Activated T-cell treated with anti-CD3 and anti-CD28 coated beads, Interleukin-2, amount 50 U/mL, for 1 hour (primary cell): ENCODE measurements at places on chromosomes 16 and 17.
A peak's percentile ranks its signal among the peaks of the same experiment; 100 is the strongest.

DNA sequence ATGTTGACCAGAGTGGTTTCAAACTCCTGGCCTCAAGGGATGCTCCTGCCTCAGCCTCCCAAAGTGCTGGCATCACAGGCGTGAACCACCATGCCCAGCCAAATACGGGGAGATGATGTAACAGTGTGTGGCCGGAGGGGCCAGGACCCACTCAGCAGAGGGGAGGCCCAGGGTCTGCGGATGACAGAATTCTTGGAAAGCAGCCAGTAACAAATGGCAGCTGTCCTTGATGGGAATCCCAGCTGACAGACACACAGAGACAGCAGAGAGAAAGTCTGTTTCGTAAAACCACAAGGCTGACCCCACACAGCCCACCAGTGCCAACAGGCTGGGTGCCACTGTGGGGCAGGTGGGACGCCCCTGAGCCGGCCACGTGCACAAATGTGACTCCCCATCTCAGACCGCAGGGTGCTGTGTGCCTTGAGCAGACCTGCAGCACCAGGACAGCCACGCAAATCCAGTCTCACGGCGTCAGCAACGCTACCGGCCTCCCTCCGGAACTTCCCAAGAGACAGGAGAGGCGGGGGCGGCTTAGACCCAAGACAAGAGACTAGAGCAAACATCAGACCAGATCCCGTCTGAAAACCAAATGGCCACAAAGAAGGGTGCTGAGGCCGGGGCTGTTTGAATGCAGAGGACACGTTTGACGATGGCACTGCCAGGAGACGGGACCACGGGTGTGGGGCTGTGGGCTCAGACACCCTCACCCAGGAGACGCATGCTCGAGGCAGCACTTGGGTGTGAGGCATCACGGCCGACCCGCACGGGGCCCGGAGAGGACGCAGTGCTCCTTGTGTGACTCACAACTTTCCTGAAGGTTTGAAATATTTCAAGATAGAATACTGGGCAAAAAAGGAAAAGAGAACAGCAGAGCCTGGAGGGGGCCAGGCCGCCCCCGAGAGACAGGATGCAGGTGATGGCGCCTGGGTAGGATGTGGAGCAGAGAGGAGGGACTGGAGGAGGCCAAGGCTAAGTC, 24.6 kb downstream of the CTU2 start:
- DNase-seq, result no peak

DNA sequence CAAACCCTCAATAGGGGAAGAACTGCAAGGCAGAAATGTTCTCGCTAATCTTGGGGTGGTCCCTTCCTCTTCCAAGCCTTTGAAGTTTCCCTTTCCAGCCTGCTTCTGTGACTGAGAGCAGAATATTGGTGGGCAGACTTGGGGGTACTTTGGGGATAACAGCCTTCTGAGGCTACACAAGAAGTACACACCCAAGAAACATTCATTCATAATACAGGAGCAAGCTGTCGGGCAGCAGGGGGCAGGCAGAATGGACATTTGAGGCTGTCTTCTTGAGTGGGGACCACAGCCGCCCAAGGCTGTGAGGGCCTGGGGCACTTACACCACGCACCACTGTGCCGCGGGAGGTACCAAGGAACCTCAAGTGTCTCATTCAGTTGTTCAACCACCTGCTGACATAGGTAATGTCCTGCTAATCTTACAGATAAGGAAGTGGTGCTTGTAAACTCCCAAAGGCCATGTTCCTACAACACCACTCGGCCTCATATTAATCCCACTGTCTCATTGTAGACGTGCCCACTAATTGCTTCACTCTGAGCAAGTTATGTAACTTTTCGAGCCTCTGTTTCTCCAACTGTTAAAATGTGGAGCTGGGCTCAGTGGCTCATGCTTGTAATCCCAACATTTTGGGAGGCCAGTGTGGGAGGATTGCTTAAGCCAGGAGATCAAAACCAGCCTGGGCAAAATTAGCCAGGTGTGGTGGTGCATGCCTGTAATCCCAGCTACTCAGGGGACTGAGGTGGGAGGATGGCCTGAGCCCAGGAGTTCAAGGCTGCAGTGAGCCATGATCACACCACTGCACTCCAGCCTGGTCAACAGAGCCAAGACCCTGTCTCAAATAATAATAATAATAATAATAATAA, 2.5 kb upstream of the MRPS23 start:
- DNase-seq, result no peak

DNA sequence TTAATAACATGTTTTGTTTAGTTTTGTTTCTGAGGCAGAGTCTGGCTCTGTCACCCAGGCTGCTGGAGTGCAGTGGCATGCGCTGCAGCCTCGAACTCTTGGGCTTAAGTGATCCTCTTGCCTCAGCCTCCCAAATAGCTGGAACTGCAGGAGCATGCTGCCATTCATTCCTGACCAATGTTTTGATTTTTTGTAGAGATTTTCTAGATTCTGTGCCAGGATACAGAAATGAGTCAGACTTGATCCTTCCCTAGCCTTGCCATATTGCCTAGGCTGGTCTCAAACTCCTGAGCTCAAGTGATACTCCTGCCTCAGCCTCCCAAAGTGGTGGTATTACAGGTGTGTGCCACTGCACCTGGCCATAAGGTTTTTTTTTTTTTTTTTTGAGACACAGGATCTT, 17.7 kb downstream of the TAOK1 start:
- DNase-seq, result no peak

DNA sequence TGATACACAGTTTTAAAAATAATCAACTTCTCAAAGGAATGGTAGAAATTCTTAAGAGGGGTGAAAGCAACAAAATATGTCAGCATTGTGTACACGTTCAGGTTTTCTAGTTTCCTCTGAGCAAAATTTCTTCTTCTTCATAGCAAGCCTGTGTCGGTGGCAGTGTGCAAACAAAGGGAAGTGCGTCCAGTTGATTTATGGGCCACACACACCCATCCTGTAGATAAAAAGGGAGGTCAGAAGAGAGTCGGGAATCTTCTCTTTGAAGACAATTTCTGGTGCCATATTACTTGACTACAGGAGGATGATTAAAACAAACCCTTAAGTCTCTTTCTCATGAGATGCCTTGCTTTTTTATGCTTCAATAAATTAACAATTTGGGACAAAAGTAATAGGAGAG, 484.1 kb upstream of the SALL1 start:
- DNase-seq, result no peak

DNA sequence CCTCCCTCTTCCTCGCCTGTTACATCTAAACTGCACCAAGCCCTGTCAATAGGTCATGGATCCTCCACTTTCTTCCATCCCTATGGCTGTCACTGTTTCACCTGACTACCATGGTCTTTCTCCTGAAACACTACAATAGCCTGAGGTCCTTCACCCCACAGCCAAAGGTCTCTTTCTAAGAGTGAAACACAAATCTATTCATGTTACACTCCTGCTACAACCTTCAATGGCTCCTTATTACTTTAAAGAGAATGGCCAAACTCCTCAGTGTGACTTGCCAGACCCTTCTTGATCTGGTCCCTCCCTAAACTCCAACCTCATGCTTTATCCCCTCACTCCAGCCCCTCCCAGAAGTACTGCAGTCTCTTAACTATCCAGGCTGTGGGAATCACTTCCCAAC, 618 bp upstream of the PIK3R6 start:
- no peak for DNase-seq

DNA sequence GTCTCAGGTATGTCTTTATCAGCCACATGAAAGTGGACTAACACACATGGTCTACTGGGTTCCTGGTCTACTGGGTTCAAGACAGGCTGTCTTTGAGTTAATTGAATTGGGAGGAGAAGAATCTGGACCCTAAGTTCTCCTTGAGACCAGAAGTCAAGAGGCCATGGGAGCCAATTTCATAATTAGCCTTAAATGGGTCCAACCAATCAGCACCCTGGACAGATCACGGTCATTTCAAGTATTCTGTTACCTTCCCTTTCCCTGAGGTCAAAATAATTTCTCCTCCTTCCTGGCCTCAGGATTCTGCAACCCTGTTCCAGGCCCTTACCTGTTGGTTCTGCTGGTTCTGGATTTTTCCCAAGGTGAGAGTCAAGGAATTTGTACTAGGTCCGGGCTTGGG, 23.8 kb downstream of the OSBPL7 start:
- no peak for DNase-seq

- DNase-seq, result no peak
Measured at GRCh38 chr17:7289256-7290032, 5.0 kb downstream of the YBX2 start.

DNA sequence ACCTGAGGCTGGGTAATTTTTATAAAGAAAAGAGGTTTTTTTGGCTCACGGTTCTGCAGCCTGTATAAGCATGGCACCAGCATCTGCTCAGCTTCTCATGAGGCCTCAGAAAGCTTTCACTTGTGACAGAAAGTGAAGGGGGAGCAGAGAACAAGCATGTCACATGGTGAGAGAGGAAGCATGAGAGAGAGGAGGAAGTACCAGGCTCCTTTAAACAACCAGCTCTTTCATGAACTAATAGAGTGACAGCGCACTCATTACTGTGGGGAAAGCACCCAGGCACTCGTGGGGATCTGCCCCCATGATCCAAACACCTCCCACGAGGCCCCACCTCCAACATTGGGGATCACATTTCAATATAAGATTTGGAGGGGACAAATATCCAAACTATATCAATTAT, 86.8 kb downstream of the USP32 start:
- DNase-seq, result no peak

DNA sequence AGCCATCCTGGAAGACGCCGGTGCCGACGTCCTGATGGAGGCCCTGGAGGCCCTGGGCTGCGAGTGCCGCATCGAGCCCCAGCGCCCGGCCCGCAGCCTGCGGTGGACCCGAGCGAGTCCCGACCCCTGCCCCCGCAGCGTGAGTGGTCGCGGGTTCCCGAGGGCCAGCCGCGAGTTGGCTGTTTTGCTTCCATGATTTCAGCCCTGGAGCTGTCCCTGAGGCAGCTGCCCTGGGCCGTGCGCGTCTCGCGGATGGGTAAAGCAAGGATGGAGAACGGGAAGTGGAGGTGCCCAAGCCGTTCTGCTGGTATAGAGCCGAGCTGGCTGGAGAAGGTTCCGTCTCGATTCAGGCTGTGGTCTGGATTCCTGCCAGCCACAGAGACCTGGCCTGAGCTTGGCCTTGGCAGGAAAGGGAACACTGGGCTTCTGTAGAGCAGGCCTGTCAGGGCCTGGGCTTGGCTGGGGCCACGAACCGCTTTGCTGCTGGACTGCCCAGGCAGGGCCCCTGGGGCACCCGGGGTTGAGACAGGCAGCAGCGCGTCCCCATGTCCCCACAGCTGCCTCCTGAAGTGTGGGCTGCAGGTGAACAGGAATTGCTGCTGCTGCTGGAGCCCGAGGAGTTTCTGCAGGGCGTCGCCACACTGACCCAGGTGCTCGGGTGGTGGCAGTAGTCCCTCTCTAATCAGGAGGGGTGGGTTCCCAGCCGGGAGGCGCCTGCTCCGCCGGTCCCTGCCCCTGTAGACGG, 941 bp upstream of the MRPS34 start:
- no peak for DNase-seq

DNA sequence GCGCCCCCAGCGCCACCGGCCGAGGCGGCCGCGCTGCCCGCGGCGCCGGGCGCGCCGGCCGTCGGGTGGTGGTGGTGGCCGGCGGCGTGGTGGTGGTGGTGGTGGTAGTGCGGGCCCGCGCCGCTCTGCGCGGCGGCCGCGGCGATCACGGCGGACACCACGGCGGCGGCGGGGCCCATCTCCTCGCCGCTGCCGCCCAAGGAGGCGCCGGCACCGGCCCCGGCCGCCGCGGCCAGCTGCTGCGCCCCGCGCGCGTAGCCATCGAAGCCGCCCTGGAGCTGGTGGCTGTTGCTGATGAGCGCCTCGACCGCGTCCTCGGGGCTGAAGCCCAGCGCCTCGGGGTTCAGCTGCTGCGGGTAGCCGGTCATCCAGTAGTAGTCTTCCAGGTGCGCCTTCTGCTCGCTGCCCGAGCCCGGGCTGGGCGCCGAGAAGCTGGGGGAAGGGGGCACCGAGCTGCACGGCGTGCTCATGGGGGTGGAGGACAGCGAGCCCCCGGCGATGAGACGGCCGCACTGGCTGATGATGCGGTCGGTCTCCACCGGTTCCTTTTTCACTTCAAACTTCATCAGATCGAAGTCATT, 1.2 kb downstream of the MAF start:
- DNase-seq, result peak; percentile 55

DNA sequence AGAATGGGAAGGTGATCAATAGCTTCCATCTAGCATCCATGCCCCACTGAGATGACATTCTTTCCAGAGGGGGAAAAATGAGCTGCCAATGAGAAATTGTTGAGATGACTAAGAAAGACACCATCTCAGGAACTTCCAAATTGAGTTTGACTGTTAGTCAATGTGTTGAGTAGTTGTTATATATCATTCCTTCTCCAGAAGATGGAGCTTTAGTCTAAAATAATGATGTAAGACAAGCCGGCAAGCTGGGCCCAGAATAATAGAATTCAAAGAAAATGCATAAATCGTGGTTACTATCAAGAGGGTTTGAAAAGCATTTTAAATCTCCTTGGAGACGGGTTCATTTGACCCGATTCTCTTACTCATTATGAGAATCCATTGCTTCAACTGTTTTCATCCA, 71.0 kb upstream of the ATF7IP2 start:
- DNase-seq, result no peak

- DNase-seq, result no peak
Measured at GRCh38 chr16:55832773-55833691, at the start of gene CES1. Gene CES1 (minus strand): TSS chr16:55833096. CDS start chr16:55833055, 41 bp downstream.

DNA sequence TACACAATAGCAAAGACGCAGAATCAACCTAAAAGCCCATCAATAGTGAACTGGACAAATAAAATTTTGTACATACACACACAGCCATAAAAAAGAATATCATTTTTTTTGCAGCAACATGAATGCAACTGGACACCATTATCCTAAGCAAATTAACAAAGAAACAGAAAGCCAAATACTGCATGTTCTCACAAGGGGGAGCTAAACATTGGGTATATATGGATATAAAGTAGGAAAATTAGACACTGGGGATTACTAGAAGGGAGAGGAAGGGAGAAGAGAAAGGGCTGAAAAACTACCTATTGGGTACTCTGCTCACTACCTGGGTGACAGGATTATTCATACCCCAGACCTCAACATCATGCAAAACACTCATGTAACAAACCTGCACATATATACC, 28.2 kb downstream of the ADAMTS18 start:
- no peak for DNase-seq

- no peak for DNase-seq
Measured at GRCh38 chr17:33712120-33712519, 419.0 kb upstream of the ASIC2 start.

GRCh38 chr17:65222214-65222738, 85.1 kb downstream of the RGS9 start:
- no peak for DNase-seq

- DNase-seq, result no peak
Measured at GRCh38 chr16:24541233-24541933, 2.0 kb downstream of the RBBP6 start.

DNA sequence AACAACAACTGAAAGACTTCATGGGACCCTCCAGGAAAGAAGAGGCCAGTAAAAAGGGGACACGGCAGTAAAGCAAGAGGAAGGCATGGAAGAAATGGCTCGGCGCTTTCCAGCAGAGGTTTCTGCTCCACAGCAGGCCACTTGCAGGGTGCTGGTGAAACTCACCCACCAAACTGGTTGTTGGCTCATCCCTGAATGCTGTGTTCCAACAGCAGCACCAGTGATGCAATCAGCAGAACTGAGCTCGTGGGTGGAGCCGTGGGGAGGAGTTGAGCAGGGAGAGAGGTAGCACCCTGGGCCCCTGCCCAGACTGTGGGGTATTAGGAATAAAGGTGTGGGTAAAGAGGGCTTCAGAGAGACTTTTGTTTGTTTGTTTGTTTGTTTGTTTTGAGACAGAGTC, 62.8 kb upstream of the ADCY9 start:
- DNase-seq, result no peak

- no peak for DNase-seq
Measured at GRCh38 chr17:44071772-44072171, 1.2 kb downstream of the G6PC3 start.

- no peak for DNase-seq
Measured at GRCh38 chr17:16989953-16990860, 18.3 kb upstream of the TNFRSF13B start.
